ENCODE measurements at places on chromosomes 12 and 14.

- H3K36me3 ChIP-seq = peaks cover 55% of the 10 kb centered on the region
- peak overlapping the region; percentile 97 for H3K27ac ChIP-seq
- peaks cover 43% of the 10 kb centered on the region for H3K4me1 ChIP-seq
- peak overlapping the region; percentile 92 for H3K4me3 ChIP-seq
- peak; percentile 72 for DNase-seq
- H3K27me3 ChIP-seq = no peaks in the 10 kb centered on the region
These were observed 1.5 kb downstream of the CALM1 start for GRCh38 chr14:90398315-90398839.

DNA sequence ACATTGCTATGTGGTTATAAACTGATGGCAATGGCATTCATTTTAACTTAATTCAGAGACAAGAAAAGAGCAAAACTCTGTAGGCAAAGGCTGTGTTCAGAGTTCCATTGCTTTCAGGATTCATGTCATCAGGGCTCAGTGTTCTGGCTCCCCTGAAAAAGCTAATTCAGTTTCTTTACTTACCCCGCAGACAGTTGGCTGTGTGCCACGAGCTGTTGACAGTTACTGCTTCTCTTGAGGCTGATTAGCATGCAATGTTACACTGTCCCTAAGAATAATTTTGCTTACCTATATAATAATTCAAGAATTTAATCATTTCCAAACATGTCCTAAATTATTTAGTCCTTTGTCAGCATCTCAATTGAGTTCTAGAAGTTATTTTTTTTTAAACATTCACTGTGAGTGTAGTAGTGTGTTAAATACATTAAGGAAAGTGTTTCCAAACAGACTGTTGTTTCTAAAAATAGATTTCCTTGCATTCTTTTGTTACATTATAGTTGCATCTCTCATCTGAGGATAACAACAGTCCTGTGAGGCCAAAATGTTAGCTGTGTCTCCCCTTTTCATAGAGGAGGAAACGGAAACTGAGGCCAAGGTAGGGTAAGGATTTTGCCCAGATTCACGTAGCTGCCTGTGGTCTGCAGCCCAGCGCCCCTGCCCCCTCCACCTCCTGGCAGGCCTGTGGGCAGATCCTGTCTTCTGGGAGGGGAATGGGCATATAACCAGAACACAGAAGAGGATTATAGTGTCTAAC lies 98.6 kb downstream of the PELI2 start:
- H3K27ac ChIP-seq = no peak overlapping the region
- H3K4me1 ChIP-seq = peaks cover 9% of the 10 kb centered on the region
- no peaks in the 10 kb centered on the region for H3K36me3 ChIP-seq
- H3K27me3 ChIP-seq = no peaks in the 10 kb centered on the region

GRCh38 chr12:8033153-8034044 lies 883 bp downstream of the FOXJ2 start:
- H3K36me3 ChIP-seq = peaks cover 18% of the 10 kb centered on the region
- peak overlapping the region; percentile 83 for H3K4me3 ChIP-seq
- H3K27me3 ChIP-seq = peaks cover 4% of the 10 kb centered on the region
- H3K4me1 ChIP-seq = peaks cover 54% of the 10 kb centered on the region
- peak; percentile 52 for DNase-seq

DNA sequence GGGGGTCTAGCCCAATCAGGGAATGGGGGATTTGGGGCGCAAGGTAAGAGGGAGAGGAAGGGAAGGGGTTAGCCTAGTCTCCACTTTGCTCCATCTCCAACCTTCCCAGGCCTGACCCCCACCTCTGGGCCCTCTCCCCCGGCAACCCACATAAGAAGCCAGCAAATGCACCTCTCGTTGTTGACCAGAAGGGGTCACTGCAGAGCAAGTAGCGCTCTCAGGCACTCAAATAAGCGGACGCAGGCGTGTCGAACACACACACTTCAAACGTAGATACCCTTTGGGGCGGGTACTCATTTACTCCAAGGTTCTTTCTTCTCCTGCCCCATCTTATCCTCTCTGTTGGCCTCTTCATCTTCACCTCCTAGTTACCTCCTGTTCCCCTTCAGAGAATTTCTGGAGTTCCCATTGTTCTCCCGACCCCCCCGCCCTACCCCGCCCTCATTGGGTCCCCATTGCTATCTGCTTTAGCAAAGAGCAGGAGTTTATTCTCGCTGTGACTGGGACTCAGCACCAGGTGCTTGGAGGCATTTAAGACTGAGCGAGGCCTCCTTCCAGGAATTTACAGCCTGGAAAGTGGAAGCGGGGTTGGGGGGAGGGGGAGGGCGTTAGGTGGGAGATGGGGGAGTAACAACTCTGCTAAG lies 1.5 kb upstream of the SRRM4 start:
- H3K4me1 ChIP-seq = no peaks in the 10 kb centered on the region
- peak; percentile 46 for DNase-seq
- peaks cover 16% of the 10 kb centered on the region for H3K27me3 ChIP-seq
- H3K27ac ChIP-seq = no peak overlapping the region
- H3K36me3 ChIP-seq = no peaks in the 10 kb centered on the region

GRCh38 chr12:48629541-48629940 lies 52.5 kb downstream of the KANSL2 start:
- H3K27me3 ChIP-seq = peaks cover 11% of the 10 kb centered on the region
- no peak overlapping the region for H3K27ac ChIP-seq
- no peak for DNase-seq

DNA sequence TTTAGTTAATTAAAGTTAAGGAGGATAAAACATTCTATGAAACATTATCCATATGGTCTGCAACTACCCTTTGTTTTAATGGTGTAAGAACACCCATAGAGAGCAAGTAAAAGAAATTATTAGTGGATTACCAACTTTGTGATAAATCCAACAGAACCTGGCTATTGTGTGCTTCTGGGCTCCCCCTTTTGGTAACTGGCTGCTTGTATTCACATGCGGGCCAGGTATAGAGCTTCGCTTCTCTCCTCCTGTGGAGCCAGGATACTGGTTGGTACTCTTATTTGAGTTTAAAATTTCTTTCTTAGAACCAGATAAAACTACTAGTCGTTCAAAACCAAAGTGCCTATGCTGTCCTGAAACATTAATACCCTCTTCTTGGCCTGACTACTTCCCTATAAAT lies 81.0 kb downstream of the PTPRR start:
- H3K27ac ChIP-seq = no peak overlapping the region
- H3K4me3 ChIP-seq = no peak overlapping the region
- DNase-seq = no peak
- H3K27me3 ChIP-seq = no peaks in the 10 kb centered on the region

- H3K27me3 ChIP-seq = no peaks in the 10 kb centered on the region
- no peak for DNase-seq
- H3K36me3 ChIP-seq = no peaks in the 10 kb centered on the region
These were observed 22.2 kb upstream of the LRTM2 start for GRCh38 chr12:1797991-1798640.

GRCh38 chr14:105482486-105483110 lies 4.1 kb upstream of the CRIP1 start:
- peak overlapping the region; percentile 55 for H3K4me3 ChIP-seq
- peak overlapping the region; percentile 98 for H3K27ac ChIP-seq
- DNase-seq = no peak
- peaks cover 12% of the 10 kb centered on the region for H3K27me3 ChIP-seq
- no peaks in the 10 kb centered on the region for H3K36me3 ChIP-seq

GRCh38 chr12:109730306-109731145 lies 16.9 kb downstream of the FAM222A start:
- no peak overlapping the region for H3K4me3 ChIP-seq
- H3K27ac ChIP-seq = no peak overlapping the region
- no peaks in the 10 kb centered on the region for H3K4me1 ChIP-seq
- no peak for DNase-seq
- peaks cover 10% of the 10 kb centered on the region for H3K27me3 ChIP-seq
- H3K36me3 ChIP-seq = no peaks in the 10 kb centered on the region

DNA sequence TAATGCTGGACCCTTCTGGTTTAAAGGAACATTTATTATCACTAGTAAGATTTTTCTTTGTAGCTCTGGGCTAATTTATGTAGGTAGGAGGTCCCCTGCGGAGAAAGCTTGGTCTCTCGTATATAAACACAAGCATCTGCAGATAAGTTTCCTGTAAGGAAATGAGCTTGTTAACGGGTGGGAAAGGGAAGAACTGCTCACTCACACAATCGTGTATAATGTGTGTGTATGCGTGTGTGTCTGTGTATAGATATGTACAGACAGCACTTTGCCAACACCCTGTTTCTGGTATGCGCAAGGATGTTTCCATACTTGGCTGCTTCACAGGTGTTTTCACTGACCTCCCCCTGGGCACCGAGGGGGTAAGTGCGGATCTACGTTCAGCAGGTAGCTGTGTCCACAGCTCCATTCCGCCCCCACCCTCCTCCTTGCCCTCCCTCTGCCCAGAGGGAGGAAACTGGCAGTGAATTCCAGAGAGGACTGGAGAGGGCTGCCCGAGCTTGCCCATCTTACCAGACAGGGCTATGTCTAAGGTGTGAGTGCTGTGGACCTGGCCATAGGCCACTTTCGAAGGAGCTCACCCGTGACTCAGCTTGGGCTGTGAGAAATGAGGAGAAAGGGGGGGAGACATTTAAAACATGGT lies 65.2 kb downstream of the NINJ2 start:
- no peaks in the 10 kb centered on the region for H3K36me3 ChIP-seq
- no peaks in the 10 kb centered on the region for H3K4me1 ChIP-seq
- no peak for DNase-seq
- H3K27me3 ChIP-seq = peaks cover 20% of the 10 kb centered on the region

DNA sequence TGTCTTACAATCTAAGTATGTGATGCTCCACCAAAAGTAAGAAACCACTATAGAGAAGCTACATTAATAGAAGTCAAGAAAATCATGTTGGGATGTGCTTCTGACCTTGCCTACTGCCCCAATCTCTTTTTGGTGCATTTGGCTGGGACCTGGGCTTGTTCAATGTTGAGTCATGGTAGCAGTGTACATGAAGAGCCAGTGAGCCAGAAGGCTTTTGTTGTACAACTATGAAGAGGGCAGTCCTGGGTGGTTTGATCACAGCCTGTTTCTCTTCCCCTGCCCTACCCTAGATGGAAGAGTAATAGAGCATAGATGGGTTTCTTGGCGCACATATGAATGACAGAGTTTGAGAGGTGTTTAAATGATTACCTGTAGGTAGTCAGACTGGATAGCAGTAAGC lies 56.4 kb downstream of the UBR7 start:
- no peak overlapping the region for H3K4me3 ChIP-seq
- DNase-seq = no peak
- H3K4me1 ChIP-seq = peaks cover 18% of the 10 kb centered on the region
- no peaks in the 10 kb centered on the region for H3K27me3 ChIP-seq

DNA sequence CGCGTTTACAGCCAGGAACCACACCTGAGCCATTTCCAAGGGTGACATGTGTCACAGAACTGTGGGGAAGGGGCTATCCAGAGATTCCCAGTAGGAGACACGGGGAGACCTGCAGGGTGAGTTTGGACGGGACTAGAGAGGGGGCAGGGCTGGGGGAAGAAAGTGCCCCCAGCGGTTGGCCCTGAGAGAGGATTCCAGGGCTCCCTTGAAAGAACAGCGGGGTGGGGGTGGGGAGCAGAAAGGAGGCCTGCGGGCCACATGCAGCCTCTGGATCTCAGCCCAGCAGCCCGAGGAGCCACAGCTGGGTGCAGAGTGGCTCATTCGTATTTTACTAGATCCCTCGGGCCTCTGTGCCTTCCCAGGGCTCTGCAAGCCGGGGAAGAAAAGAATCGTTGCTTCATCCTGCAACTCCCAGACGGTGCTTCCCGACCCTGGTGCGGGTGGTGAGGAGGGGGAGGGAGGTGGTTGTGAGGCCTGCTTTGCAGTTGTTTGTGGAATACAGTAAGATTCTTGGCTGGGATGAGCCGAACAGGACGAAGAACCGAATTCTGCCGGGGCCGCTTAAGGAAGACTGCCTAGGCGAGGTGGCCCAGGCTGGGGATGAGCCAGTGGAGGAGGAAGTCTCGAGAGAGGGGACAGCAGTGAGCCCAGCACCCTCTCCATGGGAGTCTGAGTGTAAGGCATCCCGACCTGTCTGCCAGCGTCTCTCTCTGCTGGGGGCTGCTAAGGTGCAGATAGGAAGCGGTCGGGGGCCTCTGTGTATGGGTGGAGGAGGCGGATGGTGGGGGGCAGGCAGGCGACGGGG lies 36.1 kb upstream of the ANKRD9 start:
- DNase-seq = no peak
- no peak overlapping the region for H3K27ac ChIP-seq
- no peaks in the 10 kb centered on the region for H3K36me3 ChIP-seq
- peaks cover 7% of the 10 kb centered on the region for H3K4me1 ChIP-seq
- H3K27me3 ChIP-seq = peaks cover 38% of the 10 kb centered on the region

- H3K4me3 ChIP-seq = no peak overlapping the region
- no peaks in the 10 kb centered on the region for H3K36me3 ChIP-seq
- H3K27ac ChIP-seq = no peak overlapping the region
- DNase-seq = no peak
- H3K27me3 ChIP-seq = peaks cover 7% of the 10 kb centered on the region
- no peaks in the 10 kb centered on the region for H3K4me1 ChIP-seq
These were observed 1.8 kb upstream of the TMPRSS12 start for GRCh38 chr12:50840809-50841487.

DNA sequence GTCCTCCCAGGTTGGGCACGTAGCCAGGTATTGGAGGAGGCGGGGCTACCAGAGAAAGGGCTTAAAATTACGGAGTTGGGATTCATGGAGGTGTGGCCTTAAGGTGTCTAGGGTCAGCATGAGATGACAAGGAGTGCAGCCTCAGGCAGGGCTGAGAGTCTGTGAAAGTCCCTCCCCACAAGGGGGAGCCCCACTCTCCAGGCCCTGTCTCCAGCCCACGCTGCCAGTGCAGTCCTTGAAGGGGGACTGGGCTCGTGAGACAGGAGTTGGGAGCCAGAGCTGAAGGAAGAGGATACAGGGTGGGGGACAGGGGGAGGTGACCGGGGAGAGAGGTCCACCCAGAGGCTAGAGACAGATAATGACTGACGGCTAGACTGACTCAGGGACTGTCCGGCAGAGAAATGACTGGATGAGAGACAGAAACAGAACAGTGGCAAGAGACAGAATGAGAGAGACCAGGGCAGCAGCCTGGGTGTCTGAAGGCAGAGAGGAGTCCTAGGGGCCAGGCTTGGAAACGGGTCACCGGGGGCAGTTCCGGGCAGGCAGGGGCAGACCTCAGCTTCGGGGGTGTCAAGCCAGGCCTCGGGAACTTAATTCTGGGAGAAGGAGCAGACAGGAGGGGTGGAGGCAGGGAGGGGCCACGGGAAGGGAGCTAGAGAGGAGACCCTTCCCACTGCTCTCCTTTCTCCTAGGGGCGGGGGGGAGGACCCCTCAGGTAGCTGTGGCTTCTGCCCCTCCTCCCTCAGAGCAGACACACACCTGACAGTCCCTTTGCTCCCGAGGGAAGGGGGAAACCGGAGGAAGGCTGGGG lies 970 bp downstream of the CDH24 start:
- peaks cover 18% of the 10 kb centered on the region for H3K4me1 ChIP-seq
- H3K27ac ChIP-seq = peak overlapping the region; percentile 8
- peaks cover 9% of the 10 kb centered on the region for H3K27me3 ChIP-seq
- peak; percentile 81 for DNase-seq
- peaks cover 24% of the 10 kb centered on the region for H3K36me3 ChIP-seq

DNA sequence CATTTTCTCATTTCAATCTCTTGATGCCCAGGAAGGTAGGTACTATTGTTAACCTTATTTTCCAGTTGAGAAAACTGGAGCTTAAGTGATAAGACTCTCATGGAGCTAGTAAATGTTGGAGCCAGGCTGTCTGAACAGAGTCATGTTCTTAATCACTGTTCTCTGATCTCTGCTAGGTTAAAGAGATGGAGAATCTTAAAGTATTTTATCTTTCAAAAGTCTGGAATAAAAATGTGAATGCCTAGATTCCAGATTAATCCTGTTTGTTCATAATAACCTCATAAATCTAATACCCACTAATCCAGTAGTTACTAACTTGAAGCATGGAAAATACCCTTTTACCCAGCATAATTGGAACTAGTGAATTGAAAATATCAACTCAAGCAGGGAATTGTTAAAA lies 341.0 kb upstream of the RGS6 start:
- no peak overlapping the region for H3K27ac ChIP-seq
- no peaks in the 10 kb centered on the region for H3K27me3 ChIP-seq
- H3K4me3 ChIP-seq = no peak overlapping the region
- H3K36me3 ChIP-seq = peaks cover 25% of the 10 kb centered on the region
- H3K4me1 ChIP-seq = peaks cover 72% of the 10 kb centered on the region
- no peak for DNase-seq

Measured in activated CD8-positive, alpha-beta T cell treated with anti-CD3 and anti-CD28 coated beads, Interleukin-2, amount 10 ng/mL, durations not matched to agents 7 days and 5 days (primary cell).